Activated CD4-positive, alpha-beta memory T cell treated with anti-CD3 and anti-CD28 coated beads, Interleukin-2, amount 10 ng/mL, durations not matched to agents 7 days and 5 days (primary cell): ENCODE measurements at places on chromosomes 3 and 15. TPM values are rescaled to one million over a fixed set of nuclear protein-coding genes. Genes with fewer than 3 reads are reported as not detected.

Gene ITIH1
- total RNA-seq, result not detected

Gene RTP1
- total RNA-seq, result not detected

Gene MKRN3
- 4.4 TPM for total RNA-seq

Gene CGNL1
- total RNA-seq, result not detected

Gene DUOXA1
- not detected for total RNA-seq

Gene CKMT1A
- not detected for total RNA-seq

Gene LMAN1L
- 0.48 TPM for total RNA-seq

Gene AP3S2
- total RNA-seq, result 30.3 TPM

Gene IMPG2
- total RNA-seq, result 0.25 TPM

Gene PXK
- 50.7 TPM for total RNA-seq

Gene KLHL24
- total RNA-seq, result 31.2 TPM

Gene KLHL40
- not detected for total RNA-seq

Gene GOLGA8T
- total RNA-seq, result not detected

Gene SMAD6
- 0.53 TPM for total RNA-seq

Gene CPEB1
- total RNA-seq, result not detected

Gene GRAMD1C
- total RNA-seq, result 0.91 TPM

Gene PATL2
- total RNA-seq, result 36.3 TPM

Gene CCR3
- 1.2 TPM for total RNA-seq

Gene SI
- not detected for total RNA-seq

Gene SCN5A
- 0.10 TPM for total RNA-seq

Gene PRTG
- not detected for total RNA-seq

Gene DUOX1
- not detected for total RNA-seq

Gene MOBP
- total RNA-seq, result not detected

Gene GOLGA8H
- not detected for total RNA-seq

Gene SEMA7A
- total RNA-seq, result 3.8 TPM

Gene TNNC1
- total RNA-seq, result 2.5 TPM

Gene PIGB
- 29.3 TPM for total RNA-seq

Gene PYGO1
- not detected for total RNA-seq

Gene LRRC2
- 0.43 TPM for total RNA-seq

Gene HDGFL3
- total RNA-seq, result 20.5 TPM

Gene SMCO1
- total RNA-seq, result not detected

Gene GOLGA8G
- total RNA-seq, result not detected

Gene IL5RA
- not detected for total RNA-seq

Gene NOX5
- total RNA-seq, result not detected

Gene SPATA16
- not detected for total RNA-seq

Gene AQR
- 31.9 TPM for total RNA-seq
